ENCODE measurements at places on chromosomes 3 and 15. TPM values are rescaled to one million over a fixed set of nuclear protein-coding genes. Genes with fewer than 3 reads are reported as not detected.

The SPINK8 gene
- total RNA-seq = not detected

The FMN1 gene
- 0.08 TPM for total RNA-seq

The CCNB2 gene
- total RNA-seq = 10.1 TPM

The IRAK2 gene
- total RNA-seq = 6.8 TPM

The PLIN1 gene
- total RNA-seq = 0.15 TPM

The IL17RE gene
- 0.23 TPM for total RNA-seq

The GMNC gene
- not detected for total RNA-seq

The SLC28A1 gene
- total RNA-seq = not detected

The CAND2 gene
- 4.8 TPM for total RNA-seq

The PAQR5 gene
- total RNA-seq = 0.15 TPM

The ERC2 gene
- total RNA-seq = 0.47 TPM

The CPNE9 gene
- total RNA-seq = not detected

The GP9 gene
- not detected for total RNA-seq

The CCDC174 gene
- total RNA-seq = 4.2 TPM

The MON1A gene
- total RNA-seq = 8.8 TPM

The HTR3D gene
- not detected for total RNA-seq

The UPK1B gene
- total RNA-seq = not detected

The SFMBT1 gene
- total RNA-seq = 4.2 TPM

The PAQR9 gene
- total RNA-seq = 0.08 TPM

The NTRK3 gene
- 7.1 TPM for total RNA-seq

The DPPA4 gene
- total RNA-seq = not detected

The PROS1 gene
- total RNA-seq = 34.4 TPM

The RBSN gene
- total RNA-seq = 18.9 TPM

The GLDN gene
- total RNA-seq = 16.6 TPM

The ZCWPW2 gene
- 0.82 TPM for total RNA-seq

The IDH3A gene
- 20.8 TPM for total RNA-seq

The C15orf40 gene
- 9.9 TPM for total RNA-seq

The SNRPN gene
- 147 TPM for total RNA-seq

The EIF4E3 gene
- total RNA-seq = 3.3 TPM

The ITIH4 gene
- total RNA-seq = 0.82 TPM
